NCI-H345 (cell line): ENCODE measurements at places on chromosomes 16 and 17.

- peak; percentile 42 for DNase-seq
Observed at GRCh38 chr16:68486502-68487202, 38.3 kb upstream of the SMPD3 start.

GRCh38 chr16:54204756-54205155, 81.8 kb downstream of the IRX3 start:
- no peak for DNase-seq

DNA sequence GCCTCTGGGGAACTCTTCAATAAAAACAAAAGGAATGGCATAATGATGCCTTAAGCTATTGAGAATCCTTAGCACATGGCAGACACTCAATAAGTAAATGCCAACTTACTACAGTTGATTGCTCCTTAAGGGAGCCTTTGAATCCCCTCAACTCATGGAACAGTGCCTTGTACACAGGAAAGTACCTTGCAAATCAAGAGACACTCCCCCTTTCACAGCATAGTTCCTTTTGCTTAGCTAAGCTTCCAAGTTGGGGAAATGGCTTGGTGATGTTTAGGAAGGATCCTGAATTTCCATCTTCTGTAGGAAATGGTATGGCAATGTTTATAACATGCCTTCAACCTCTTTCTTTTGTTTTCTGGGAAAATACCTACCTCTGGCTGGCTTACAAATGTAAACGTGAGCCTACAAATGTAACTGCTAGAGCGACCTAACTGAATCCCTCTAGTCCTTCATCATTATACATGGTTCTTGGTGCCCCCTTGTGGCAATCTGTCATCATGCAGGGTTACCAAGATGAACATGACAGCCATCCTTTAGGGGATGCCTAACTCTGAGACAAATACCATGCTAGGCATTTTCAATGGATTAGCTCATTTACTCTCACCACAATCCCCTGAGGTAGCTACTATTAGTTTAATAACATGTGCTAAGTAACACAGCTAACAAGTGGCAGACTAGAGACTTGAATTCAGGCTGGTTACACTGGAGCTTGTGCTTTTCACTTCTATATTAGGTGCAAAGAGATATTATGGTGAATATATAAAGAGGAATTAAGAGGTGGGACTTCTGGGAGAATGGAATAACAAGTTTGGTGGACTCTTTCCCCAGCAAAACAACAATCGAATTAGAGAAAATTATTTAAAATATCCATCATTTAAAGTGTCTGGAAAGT, 65.0 kb downstream of the MMD start:
- DNase-seq, result peak; percentile 75

- no peak for DNase-seq
Observed at GRCh38 chr16:57071831-57072582, 20.4 kb upstream of the CPNE2 start.

GRCh38 chr17:49739641-49740271, 24.2 kb downstream of the FAM117A start:
- DNase-seq, result peak; percentile 94

GRCh38 chr17:50339381-50339780, 6.5 kb upstream of the XYLT2 start:
- no peak for DNase-seq

GRCh38 chr17:44118427-44119050, 4.9 kb downstream of the HDAC5 start:
- no peak for DNase-seq

DNA sequence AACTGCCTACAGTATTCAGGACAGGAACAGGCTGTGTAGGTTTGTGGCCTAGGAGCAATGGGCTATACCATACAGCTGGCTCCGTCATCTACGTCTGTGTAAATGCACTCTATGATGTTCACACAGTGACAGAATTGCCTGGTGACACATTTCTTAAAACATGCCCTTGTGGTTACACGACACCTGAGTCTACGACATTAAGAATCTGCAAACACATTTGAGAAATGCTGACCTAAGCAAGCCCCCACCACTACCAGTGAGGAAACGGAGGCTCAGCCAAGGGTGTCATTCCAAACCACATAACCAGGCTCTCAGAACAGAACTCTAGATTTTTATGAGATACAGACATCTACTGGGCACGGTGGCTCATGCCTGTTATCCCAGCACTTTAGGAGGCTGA, 23.5 kb downstream of the USP36 start:
- DNase-seq, result no peak

GRCh38 chr16:58515871-58516767, 802 bp downstream of the SETD6 start:
- DNase-seq, result peak; percentile 59

- no peak for DNase-seq
Observed at GRCh38 chr17:15440347-15440746, 27.1 kb downstream of the CDRT4 start.

DNA sequence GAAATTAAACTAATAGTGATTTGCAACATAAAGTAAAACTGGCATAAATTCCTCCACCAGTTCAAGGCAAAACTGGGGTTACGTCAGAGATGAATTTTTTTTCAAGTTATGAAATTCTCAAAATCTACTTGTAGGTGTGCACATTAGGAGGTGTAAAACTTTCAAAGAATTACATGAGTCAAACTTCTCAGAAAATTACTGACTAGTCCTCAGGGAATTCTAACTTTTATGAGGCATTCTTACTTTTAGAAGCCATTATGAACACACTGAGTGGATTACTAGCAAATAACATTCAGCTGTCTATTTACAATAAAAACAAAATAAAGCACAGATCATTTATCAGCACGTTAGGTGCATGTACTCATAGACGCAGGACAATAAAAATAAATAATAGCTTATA, 348.7 kb downstream of the CDH11 start:
- DNase-seq, result no peak

DNA sequence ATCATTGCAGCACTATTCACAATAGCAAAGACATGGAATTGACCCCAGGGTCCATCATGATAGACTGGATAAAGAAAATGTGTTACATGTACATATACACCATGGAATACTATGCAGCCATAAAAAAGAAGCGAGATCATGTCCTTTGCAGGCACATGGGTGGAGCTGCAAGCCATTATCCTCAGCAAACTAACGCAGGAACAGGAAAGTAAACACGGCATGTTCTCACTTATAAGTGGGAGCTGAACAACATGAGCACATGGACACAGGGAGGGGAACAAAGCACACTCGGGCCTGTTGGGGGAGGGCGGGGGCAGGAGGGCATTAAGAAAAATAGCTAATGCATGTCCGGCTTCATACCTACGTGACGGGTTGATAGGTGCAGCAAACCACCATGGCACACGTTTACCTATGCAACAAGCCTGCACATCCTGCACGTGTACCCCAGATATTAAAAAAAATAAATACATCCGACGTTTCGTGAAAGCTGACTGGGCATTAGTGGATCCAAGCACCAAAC, 28.9 kb downstream of the ZNF778 start:
- no peak for DNase-seq

DNA sequence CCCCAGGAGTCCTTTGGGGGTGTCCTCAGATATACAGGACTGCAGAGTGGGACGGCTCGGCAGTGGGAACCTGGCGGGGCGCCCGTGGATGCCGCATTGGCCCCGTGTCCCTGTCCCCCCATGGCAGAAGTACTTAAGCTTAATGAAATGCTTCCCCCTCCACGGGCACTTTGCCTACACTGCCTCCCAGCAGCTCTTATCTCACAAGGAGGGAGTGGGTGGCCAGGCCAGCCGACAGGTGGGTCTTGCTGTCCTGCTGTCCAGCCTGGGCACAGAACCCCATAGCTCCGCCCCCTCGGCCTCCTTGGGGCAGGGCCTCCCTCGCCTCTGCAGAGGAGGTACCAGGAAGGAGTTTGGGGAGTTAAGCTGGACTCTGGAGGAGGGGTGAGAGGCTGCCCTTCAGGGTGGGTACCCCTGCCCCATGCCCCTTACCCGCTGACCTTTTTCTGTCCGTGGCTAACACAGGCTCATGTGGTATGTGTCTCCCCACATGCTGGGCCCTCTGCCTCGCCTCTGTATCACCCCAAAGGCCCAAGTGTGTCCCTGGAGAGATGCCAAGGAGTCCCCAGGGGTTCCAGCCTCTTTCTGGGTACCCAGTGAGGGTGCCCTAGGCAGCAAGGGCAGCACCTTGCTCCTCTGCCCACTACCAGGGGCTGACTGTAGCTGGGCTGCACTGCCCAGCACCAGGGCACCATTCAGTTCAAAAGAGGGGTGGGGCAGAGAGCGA, 8.7 kb downstream of the THRA start:
- DNase-seq, result no peak

- DNase-seq, result no peak
Observed at GRCh38 chr17:75571197-75571884, 16.3 kb upstream of the MYO15B start.

GRCh38 chr17:50255766-50256635, 18.3 kb upstream of the TMEM92 start:
- no peak for DNase-seq

DNA sequence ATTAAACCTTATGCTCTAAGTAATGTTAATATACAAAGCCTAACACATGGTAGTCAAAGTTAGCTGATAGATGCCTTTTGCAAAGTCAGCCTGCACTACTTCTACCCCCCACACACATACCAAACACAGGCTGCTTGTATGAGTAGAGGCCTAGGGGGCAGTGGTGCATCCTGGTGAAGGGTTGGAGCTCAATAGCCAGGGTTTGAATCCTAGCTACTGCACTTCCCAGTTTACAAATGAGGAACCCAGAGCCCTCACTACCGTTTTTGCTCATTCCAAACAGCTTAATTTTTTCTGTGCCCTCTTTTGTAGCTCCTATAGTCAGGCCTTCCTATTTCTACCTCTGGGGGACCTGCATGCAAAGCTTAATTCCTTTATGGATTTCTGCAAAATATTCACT, 18.9 kb upstream of the HYDIN start:
- DNase-seq, result no peak

DNA sequence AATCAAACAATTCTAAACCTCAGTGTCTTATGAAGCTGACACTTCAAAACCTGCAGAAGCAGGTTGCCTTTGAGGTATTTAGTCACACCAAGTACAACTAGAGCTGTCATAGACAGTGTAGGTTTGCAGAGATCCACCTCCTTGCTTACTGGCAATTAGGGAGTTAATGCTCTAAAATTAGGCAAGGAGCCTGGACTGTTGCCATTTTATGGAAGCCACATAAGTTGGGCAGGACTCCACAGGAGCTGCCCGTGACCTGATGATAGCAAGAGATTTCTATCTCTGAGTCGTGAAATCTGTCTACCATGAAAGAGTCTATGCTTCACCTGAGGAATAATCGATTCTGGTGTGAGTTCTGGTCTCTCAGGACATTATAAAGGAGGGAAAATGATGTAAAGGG, 8.9 kb downstream of the EME1 start:
- no peak for DNase-seq

DNA sequence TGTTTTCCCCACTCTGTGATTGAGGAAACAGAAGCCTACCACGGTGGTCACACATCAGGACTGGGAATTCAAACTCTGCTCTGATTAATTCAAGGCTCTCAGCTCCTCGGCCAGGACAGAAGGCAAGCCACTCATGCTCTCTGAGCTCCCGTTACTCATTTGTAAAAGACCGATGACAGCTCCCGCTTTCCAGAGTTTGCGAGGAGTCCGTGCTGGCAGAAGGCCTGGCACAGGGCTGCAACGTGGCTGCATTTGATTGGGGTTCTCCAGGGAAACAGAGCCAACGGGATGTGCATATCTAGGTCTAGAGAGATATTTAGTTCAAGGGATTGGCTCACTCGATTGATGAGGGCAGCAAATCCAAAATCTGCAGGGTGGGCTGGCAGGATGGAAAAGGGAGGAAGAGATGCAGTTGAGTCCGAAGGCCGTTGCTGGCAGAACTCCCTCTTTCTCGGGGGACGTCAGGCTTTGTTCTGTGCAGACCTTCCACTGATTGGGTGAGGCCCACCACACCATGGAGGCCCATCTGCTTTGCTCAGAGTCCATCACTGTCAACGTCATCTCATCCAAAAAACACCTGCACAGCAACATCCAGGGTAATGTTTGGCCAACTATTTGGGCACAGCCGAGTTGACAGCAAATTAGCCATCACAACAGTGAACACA, 215.5 kb upstream of the RPL38 start:
- DNase-seq, result no peak

- DNase-seq, result no peak
Observed at GRCh38 chr16:47490471-47490870, 29.3 kb downstream of the PHKB start.

GRCh38 chr17:8141045-8141444, 11.2 kb downstream of the PER1 start:
- no peak for DNase-seq

GRCh38 chr17:880443-881269, 98.5 kb downstream of the MRM3 start:
- no peak for DNase-seq

- no peak for DNase-seq
Observed at GRCh38 chr16:25250467-25250866, 7.2 kb downstream of the ZKSCAN2 start.

GRCh38 chr17:82350182-82351030, 8.6 kb upstream of the TEX19 start:
- no peak for DNase-seq

GRCh38 chr16:48321317-48322036, 63.7 kb downstream of the SIAH1 start:
- DNase-seq, result no peak

DNA sequence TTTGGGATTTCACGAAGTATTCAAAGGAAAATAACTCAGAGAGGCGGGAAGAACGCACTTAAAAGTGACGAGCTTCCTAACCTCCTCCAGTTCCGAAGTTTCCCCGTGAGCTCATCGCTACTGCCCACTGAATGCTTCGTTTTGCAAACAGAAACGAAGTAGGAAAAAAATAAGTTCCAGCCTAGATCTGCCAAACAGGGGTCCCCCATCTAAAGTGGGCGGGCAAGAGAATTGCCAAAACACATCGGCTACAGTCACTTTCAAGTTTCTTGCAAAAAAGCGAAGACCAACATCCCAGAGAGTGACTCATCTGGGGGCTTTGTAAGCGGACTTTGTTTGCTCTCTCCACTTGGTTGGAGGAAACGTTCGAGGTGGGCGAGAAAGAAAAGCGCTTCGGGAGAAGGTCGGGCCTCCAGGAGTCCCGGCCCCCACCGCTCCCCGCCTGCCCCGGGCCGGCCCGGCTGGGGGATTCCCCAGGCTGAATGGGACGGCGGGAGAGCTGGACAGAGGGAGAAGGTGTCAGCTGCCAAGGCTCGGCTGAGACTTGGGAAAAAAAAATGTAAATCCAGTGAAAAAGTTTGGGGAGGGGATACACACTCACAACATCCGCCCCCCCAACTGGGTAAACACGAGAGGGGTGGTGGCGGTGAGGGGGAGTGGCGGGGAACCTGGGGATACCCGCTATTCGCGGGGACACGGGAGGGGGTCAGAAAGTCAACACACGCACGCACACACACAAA, 1.0 kb downstream of the VEZF1 start:
- DNase-seq, result peak; percentile 32
